GM12891 (cell line): ENCODE measurements at places on chromosomes 6 and 20.

DNA sequence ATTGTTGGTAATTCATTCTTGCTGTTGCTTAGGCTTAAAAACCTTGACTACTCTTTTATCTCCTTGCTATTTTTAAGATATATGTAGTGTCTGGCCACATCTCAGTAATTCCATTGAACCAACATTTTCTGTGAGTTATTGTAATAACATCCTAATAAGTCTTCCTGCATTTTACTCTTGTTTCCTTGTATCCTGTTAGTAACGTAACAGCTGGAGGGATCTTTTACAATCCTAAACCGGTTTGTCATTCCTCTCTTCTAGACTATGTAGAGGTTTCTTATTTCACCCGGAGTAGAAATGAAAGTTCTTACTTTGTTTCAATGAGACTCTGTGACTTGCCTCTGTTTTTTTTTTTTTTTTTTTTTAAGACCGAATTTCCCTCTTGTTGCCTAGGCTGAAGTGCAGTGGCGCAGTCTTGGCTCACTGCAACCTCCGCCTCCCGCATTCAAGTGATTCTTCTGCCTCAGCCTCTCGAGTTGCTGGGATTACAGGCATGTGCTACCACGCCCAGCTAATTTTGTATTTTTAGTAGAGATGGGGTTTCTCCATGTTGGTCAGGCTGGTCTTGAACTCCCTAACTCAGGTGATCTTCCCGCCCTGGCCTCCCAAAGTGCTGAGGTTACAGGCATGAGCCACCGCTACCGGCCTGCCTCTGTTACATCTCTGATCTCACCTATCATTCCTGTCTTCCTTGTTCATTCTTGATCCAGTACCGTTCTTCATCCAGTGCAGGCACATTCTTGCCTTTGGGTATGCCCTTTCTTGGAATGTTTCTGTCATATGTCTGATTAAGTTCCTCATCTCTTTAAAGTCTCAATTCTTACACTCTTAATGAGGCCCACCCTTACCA is 44.7 kb downstream of the NCOA3 start:
- DNase-seq, result no peak

- DNase-seq, result no peak
Observed at GRCh38 chr6:131958542-131959470, 7.6 kb upstream of the CCN2 start.

DNA sequence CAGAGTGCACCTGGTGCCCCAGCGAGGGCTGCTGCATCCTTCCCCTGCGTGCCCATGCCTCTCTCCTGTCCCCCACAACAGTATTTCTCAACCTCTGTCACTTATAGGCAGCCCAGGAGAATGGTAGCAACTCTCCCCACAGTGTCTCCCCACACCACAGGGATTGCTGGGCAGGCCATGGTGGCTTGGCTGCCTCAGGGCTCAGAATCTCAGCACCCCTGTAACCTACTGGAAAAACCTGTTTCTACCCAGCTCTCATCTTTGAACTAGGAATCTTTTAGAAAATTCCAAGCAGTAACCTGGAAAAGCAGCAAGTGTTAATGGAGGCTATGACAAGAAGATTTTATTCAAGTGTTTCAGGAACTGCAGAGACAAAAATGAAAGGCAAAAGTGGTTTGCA is 38.0 kb downstream of the CD164 start:
- no peak for DNase-seq

DNA sequence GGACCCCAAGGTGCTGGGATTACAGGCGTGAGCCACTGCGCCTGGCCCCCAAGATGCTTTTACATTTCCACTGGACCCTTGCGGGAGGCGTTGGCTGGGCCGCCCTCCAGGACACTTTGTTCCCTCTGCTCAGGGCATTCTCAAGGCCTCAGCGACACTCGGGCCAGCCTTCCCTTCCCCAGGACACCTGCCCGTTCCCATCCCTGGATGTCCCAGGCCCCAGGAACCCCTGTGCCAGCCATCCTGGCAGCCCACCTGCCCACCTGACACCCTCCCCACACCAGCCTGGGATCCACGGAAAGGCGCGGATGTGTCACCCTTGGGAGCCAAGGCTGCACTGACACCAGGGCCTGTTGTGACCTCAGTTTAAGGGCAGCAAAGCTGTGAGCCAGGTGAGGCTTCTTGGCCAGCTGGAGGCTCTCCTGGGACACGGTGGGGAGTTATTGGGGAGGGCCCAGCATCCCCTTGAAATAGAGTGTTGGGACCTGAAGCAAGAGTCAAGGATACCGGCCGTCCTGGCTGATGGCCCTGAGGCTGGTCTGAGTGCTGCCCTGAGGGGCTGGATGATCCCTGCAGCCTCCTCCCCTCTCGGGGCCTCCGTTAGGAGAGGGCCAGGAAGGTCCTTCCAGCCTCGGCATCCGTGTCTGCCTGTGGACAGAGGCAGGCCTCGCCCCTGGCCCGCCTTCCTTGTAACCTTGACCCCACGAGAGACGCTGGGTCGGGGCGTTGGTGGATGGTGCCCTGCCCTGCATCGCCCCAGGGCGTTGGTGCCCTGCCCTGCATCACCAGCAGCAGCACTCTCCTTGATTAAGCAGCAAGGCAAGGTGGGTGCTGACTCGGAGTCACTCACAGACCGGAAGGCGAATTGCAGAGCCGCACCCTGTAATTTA is 84.2 kb upstream of the BHLHE23 start:
- no peak for DNase-seq

DNA sequence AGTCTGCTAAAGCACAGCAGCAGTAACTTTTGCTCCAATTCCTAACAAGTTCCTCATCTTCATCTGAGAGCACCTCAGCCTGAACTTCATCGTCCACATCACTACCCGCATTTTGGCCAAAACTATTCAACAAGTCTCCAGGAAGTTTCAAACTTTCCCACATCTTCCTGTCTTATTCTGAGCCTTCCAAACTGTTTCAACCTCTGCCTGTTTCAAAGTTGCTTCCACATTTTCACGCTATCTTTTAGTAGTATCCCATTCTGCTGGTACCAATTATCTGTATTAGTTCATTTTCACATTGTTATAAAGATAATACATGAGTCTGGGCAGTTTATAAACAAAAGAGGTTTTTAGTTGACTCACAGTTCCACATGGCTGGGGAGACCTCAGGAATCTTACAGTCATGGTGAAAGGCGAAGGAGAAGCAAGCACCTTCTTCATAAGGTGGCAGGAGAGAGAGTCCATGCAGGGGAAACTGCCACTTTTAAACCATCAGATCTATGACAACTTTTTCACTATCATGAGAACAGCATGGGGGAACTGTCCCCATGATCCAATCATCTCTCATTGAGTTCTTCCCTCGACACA is 99.4 kb upstream of the GRIK2 start:
- no peak for DNase-seq

DNA sequence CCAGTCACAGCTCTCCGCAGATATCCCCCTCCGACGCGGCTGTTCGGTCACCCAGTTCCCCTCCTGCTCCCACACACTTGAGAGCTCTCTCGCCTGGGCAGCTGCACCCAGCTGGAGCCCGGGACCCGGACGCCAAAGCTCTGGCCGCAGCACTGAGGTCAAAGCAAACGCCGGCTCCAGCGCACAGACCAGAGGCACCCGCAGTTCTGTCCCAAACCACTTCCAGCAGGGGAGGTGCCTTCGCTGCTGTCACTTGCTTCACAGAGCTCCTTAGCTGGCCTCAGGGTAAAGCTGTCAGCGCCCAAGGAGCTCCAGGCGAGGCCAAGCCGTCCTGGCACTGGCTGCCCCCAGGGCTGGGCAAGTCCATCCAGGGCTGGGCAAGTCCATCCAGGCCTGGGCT is 27.9 kb downstream of the SLC2A4RG start:
- no peak for DNase-seq

DNA sequence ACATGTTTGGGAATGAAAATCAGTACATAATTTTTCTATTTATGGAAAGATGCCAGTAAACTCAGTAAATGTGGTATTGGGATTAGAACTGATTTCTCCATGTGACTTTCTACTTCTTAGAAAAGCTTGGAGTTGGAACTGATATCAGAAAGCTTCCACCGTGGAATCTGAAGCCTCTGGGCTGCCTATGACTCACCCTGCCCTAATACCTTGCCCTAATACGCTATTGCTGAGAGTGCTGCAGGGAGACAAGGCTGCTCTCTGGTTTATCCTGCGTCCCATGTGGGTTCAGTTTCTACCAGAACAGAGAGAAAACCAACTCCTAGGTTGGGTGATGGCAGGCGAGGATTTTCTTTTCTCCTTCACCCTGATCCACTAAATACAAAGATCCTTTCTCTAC is 3.3 kb upstream of the STMND1 start:
- no peak for DNase-seq

GRCh38 chr20:34861386-34862084 is 11.1 kb downstream of the GGT7 start:
- DNase-seq, result no peak

GRCh38 chr20:42610070-42610469 is 579.6 kb downstream of the PTPRT start:
- no peak for DNase-seq

DNA sequence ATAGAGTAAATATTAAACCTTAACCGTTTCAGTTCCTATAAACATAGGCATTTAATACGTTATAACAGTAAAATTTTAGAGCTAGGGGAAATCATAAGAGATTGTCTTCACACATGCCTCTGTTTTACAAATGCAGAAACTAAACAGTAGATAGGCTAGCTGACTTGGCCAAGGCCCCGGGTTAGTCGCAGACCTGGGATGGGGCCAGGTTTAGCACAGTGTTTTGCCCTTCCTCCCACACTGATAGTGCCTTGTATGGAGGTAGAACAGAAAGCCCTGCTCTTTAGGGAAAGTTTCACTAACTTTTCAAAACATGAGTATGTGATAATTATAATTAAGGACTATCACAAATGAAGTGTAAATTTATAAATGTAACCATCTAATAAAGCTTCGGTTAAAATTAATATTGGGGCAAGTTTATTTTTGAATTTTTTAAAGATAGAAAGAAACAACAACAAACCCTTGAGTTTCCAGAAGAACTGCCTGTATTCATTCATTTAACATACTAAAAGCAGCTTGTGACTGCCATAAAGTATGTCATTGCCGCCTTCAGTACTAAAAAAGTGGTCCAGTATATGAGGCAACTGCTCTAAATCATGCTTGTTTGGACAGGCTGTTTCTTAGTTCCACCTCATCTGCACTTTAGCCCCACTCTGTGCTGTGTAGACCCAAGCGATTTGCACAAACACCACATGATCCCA is 62.5 kb upstream of the LOC128125822 start:
- no peak for DNase-seq

- DNase-seq, result no peak
Observed at GRCh38 chr6:134979142-134979541, 29.2 kb upstream of the ALDH8A1 start.

DNA sequence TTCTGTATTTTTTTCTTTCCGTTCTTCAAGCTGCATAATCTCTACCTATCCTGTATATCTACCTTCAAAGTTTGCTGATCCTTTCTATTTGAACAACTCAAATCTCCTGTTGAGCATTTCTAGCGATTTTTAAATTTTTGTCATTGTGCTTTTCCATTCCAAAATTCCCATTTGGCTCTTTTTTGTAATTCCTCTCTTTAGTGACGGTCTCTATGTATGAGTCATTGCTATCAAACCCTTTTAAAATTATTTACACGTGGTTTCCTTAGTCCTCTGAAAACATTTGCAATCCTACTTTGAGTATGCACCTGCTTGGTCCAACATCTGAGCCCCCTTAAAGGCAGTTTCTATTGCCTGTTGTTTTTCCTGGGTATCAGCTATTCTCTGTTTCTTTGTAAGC is 100.5 kb upstream of the FOXC1 start:
- DNase-seq, result no peak

DNA sequence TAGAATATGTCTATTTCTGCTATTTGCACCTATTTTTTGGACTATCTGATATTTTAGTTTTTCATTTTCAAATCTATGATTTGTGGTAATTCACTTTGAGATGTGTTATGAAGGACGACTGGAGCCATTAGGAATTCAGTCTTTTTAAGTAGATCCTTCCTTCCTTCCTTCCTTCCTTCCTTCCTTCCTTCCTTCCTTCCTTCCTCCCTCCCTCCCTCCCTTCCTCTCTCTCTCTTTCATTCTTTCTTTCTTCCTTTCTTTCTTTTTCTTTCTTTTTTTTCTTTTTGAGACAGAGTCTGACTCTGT is 46.1 kb upstream of the ENPP1 start:
- no peak for DNase-seq

DNA sequence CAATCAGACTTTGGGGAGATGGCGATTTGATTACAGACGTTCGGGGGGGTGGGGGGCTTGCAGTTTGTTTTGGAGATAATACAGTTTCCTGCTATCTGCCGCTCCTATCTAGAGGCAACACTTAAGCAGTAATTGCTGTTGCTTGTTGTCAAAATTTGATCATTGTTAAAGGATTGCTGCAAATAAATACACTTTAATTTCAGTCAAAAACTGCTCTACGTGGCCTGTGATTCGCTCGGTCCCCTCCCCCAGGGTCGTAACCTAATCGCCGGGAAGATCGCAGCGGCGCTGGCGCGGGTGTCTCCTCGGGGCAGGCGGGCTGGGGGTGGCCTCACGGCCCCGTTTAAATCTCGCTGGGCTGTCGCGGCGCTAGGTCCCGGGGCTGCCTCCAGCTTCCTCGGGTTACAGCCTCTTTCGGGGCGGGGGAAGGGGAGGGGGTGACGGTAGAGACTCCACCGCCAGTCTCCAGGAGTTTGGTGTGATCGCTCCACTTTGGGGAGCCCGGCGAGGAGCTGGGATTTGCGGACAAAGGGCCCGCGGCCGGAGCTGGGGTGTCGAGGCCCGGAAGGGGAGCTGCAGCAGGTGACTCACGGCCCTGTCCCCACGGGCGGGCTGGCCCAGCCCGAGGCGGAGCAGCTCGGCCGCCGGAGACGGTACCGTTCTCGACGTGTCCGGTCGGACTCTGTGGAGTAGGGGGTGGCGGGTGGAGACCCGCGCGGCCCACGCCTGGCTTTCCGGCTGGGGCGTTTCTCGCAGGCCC is 4.2 kb downstream of the FOXC1 start:
- no peak for DNase-seq

- no peak for DNase-seq
Observed at GRCh38 chr6:42978487-42978838, 518 bp downstream of the PEX6 start.

- DNase-seq, result no peak
Observed at GRCh38 chr20:43971267-43971666, 56.6 kb downstream of the TOX2 start.

DNA sequence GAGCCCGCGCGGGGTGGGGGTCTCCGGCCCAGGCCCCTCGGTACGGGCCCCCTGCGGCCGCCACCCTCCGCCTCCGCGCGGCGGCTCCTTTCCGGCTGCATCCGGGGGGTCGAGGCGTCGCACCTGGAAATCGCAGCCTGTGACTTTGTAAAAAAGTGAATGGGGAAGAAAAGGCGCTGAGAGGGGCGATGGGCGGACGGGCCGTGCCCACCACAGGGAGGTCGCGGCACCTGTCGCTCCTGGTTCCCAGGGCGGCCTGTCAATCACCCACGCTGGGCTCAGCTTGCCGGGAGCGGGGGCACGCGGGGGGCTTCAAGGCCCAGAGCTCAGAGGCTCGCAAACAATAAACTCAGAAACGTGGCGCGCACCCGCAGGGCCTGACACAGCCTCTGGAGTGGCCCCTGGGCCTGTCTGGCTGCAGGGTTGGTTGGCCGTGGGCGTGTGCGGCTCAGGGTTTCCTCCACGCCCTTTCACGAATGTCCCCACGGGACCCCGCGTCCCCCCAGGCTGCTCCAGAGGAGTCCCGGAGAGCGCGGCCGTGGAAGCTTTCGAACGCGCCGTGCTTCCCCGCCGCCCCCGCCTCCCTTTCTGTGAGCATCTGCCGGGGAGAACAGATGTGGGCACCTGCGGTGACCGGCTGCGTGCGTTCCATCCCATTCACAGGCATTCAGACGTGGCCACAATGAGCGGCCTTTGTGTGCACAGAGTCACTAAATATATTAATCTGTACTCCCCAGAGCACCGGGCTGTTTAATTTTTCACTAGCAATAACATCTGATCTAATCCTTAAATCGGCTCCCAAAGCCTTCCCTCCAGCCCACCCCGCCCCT is 6.1 kb upstream of the DLL1 start:
- no peak for DNase-seq
